Fibroblast of villous mesenchyme (primary cell): ENCODE measurements at places on chromosomes 16 and 17.
A peak's percentile ranks its signal among the peaks of the same experiment; 100 is the strongest.

DNA sequence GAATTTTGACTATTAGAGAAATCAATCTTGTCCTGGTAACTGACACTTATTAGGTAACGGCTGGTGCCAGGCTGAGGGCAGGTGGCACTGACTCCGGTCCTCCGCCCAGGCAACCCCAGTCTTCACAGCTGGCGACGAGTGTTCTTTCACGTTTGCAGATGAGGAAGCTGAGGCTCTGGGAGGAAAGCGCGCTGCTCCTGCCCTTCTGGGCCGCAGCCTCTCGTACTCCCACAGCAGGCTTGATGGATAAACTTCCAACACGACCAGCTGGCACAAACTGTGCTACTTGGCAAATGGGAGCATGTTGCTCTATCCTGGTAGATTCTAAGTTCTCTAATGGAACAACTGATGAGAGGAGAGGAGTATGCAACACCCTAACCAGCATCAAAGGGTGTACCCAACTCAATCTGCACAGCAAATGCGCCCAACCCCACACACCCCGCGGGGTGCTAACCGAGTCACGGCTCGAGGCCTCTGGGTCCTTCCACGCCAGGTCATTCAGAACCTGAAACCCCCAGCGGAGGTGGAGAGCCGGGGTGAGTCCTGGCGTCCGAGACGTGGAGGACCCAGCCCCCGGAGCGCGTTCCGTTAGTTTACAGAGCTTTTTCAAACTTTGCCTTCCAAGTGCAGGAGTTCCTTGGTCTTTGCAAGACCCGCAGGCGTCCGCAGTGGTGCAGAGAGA lies 477 bp upstream of the SLC47A1 start:
- DNase-seq: no peak

DNA sequence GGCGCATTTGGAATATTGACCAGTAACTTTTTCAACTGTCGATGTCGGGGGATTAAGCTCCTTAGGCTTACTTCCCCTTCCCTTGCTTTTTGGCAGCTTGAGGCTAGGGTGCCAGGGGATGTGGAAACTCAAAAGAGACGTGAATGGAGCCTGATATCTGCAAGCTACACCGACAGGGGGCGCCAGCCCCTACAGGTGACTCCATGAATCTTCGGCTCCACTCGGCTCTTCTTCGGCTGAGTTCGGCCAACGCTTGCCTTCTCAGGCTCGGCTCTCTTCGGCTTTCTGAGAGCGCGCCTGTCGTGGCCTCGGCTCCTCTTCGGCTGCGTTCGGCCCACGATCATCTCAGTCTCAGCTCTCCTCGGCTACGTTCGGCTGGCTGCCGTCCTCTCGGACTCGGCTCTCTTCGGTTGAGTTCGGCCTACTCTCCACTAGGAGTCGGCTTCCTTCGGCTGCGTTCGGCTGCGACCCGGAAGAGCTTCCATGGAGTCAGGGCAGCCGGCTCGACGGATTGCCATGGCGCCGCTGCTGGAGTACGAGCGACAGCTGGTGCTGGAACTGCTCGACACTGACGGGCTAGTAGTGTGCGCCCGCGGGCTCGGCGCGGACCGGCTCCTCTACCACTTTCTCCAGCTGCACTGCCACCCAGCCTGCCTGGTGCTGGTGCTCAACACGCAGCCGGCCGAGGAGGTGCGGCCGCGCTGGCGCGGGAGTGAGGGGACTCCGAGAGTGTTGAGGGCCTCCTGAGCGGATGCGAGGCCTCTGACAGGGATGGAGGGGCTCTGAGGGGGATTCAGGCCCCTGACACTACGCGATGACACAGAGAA lies at the start of gene ERCC4:
Gene ERCC4, plus strand, starts transcription at position 472 of the 827 bp plus-strand sequence. Its CDS starts 12 bp downstream, at position 484.
- DNase-seq: peak; percentile 99

- no peak for DNase-seq
Observed at GRCh38 chr16:12449795-12450194, 353.9 kb downstream of the CPPED1 start.

GRCh38 chr16:29943846-29944799 lies 17.8 kb upstream of the TMEM219 start:
- peak; percentile 99 for DNase-seq

- no peak for DNase-seq
Observed at GRCh38 chr17:17902877-17903276, 66.1 kb upstream of the SREBF1 start.

DNA sequence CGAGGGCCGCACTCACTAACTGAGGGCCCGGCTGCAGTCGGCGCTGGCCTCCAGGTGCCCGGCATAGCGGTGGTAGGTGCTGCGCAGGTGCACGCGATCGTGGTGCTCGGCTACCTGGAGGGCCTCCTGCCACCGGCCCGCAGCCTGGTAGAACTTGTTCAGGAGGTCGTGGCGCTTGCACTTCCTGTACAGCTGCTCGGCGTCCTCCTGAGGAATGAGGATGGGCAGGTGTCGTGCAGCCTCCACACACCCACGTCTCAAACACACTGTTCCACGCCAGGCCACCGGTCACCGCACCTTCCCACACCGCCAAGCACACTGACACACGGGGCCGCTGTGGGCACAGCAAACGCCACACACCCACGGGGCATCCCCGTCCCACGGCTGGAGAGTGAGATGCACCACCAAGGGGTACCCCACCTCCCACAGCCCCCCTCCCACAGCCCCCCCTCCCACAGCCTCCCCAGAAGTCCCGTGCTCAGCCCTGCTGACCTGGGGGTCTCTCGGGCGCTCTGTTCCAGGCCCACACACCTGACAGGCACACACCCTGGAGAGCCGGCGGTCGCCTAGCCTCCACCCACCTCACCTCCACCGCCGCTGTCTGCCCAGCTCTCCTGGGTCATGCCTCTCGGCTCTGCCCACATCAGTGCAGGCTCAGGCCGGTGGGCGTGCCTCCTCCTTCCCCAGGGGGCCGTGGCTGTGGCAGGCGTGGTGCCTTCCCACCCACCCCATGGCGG lies 7.4 kb upstream of the TMEM204 start:
- no peak for DNase-seq

DNA sequence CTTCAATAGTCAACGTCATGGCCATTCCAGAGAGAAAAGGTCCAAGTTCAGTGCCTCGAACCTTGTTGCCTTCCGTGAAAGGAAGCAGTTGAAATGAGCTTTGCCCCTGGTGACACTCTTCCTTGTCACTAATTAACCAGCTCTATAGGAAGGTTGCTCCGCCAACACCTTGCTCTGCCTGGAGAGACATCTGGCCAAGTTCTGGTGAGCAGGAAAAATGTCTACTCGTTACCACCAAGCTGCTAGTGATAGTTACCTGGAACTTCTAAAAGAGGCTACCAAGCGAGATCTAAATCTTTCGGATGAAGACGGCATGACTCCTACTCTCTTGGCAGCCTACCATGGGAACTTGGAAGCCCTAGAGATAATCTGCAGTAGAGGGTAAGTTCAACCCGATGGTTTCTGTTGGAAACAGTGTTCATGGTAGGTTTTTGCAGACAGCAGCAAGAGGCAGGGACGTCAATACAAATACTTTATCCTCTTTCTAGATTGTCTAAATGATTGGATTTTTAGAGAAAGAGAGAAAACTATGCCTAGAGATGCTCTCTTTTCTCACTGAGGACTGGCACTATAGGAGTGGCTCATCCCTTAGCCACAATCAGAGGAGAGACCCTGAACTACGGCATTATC lies at the start of gene ANKS4B:
Gene ANKS4B, plus strand, starts transcription at position 179 of the 630 bp plus-strand sequence. Its CDS starts 39 bp downstream, at position 218.
- no peak for DNase-seq

- no peak for DNase-seq
Observed at GRCh38 chr17:30801671-30802070, 22.8 kb downstream of the CRLF3 start.

GRCh38 chr17:69320210-69320907 lies 6.6 kb downstream of the ABCA5 start:
- no peak for DNase-seq

DNA sequence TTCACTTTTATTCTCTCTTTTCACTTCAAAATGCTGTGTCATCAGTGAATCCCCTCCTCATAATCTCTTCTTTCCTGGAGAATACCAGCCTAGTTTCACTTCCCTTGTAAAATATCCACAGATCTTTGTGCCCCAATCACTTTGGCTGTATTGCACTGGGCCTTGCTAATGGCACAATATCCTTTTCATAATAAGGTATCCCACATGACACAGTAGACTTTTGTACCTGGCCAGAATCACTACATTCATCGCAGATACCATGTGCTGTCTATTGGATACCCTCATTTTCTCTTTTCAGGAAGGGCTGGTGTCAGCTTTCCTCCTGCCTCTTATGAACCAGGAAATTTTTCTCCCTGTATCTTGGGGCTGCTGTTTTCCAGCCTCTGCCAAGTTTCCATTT lies 25.7 kb upstream of the TOX3 start:
- DNase-seq: no peak

- DNase-seq: peak; percentile 88
Observed at GRCh38 chr17:14302431-14303099, 1.7 kb downstream of the HS3ST3B1 start.

- peak; percentile 33 for DNase-seq
Observed at GRCh38 chr17:13888056-13888609, 181.2 kb upstream of the COX10 start.

DNA sequence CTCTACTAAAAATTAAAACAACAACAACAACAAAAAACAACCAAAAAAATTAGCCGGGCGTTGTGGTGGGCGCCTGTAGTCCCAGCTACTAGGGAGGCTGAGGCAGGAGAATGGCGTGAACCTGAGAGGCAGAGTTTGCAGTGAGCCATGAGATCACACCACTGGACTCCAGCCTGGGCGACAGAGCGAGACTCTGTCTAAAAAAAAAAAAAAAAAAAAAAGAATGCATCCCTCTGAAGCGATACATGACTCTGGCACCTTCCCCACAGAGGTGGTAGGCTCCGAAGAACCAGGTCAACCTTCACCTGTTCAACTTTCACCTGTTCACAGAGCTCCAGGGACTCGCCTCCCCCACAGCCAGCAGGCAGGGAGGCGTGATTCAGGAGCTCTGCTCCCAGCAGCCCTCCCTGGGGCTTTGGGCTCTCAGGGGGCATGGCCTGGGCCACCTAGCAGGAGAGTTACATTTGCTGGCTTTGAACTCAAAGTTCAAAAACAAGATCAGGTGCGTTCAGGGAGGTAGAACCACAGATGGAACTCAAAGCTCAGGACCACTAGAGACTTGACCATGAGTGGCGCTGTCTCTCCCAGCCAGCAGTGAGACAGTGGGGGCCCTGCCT lies 5.6 kb downstream of the VAC14 start:
- no peak for DNase-seq

- no peak for DNase-seq
Observed at GRCh38 chr17:83046448-83047181, 32.8 kb upstream of the METRNL start.

DNA sequence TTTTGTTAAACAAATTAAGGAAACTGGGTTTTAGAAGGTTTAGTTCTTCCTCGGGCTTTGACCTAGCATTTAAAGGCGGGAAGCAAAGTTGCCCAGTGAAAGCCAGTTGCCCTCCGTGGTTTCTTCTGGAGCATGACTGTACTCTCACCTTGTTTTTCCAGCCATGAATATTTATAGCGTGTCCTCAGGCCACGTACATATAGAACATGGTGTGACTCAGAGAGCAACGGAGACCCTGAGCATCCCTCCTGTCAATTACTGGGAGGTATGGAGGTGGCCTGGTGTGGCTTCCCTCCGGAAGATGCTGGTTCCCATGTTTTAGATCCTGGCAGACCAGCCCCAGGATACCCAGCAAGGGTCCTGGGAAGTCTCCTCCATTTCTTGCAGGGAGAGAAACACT lies 48.4 kb downstream of the AKAP1 start:
- DNase-seq: no peak

GRCh38 chr17:61448042-61448441 lies 4.2 kb upstream of the TBX4 start:
- no peak for DNase-seq

DNA sequence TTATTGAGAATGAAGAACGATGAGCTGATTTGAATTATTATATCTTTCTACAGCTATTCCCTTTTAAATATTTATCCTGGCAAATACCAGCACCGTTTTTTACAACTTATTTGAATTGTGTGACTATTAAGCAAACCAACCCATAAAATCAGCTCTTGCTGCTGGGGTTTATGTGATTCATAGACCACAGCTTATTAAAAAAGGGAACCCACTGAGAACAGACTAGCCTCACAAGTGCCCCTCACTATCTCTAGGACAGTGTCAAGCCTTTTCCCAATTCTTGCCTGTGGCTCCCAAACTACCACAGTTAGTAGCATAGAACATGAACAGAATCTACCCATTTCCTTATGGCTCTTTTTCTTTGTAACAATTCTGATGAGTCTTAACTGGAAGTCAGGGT lies 6.1 kb upstream of the LIG3 start:
- peak; percentile 57 for DNase-seq

- DNase-seq: no peak
Observed at GRCh38 chr17:2545393-2545792, 33.7 kb upstream of the METTL16 start.

- DNase-seq: peak; percentile 85
Observed at GRCh38 chr16:87203060-87203656, 114.0 kb downstream of the C16orf95 start.

GRCh38 chr16:28126684-28127620 lies 63.4 kb upstream of the GSG1L start:
- DNase-seq: peak; percentile 20

GRCh38 chr17:75114552-75115314 lies 5.0 kb downstream of the ARMC7 start:
- no peak for DNase-seq

DNA sequence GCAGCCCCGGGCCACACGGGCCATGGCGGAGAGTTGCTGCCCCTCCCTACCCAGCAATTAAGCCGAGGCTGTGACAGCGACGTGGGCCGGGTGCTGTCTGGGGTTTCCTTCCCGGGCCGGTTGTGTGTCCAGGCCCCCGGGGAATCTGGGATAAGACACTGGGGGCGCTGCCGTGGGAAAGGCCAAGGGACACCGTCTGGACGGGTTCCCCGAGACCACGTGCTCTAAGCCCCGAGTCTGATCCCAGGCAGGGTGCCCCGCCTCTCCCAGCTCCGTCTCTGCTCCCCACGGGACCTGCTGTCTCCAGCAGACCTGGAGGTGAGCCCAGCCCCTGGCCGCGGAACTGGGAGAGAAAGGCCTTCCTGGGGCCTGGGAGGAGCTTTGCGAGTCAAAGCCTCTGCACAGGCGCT lies 92.2 kb downstream of the IRX3 start:
- DNase-seq: peak; percentile 6

- DNase-seq: no peak
Observed at GRCh38 chr17:81932333-81932983, 4.6 kb downstream of the PYCR1 start.

DNA sequence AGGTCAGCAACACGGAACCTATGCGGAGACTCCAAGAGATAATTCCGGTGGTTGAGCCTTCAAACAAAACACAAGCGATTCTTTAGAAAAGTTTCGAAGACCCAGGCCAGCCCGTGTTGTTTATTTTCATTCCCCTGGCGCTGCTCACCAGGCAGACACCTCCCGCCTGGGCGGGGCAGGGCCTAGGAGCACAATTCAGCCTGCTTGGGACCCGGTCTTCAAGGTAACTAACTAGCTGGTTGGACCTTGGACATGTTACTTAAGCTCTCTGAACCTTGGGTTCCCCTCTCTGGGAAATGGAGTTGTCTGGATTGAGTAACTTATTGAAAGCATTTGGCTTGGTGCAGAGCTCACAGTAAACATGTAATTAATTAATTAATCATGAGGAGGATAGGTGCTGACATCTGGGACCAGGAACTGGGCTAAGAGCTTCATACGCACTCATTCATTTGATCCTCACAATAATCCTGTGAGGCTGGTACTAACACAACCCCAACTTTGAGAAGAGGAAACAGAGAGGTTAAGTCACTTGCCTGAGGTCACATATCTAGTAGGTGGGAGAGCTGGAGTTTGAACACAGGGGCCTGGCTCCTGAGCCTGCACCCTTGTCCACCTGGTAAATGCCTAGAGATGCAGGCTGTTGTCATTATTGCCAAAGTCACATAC lies 125.3 kb upstream of the SMURF2 start:
- DNase-seq: no peak
